GM13977 (cell line): ENCODE measurements at places on chromosomes 6 and 20.

DNA sequence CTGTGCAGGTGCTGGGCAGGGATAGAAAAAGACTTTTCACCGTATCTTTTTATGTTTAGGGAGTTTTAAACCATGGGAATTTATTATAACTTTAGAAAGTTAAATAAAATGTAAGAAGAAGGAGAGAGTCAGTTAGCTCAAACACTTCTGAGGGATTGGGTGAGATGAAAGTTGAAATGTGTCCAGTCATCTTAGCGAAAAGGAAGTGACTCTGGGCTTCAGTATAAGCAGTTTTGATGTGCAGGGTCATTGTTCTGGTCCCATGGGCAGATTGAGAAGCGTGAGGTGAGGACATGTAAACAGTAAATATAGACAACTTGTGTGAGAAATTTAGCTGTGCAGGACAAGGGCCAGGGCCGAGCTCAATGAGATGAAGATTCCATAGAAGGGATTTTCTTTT lies 66.9 kb downstream of the TOX2 start:
- DNase-seq = no peak

DNA sequence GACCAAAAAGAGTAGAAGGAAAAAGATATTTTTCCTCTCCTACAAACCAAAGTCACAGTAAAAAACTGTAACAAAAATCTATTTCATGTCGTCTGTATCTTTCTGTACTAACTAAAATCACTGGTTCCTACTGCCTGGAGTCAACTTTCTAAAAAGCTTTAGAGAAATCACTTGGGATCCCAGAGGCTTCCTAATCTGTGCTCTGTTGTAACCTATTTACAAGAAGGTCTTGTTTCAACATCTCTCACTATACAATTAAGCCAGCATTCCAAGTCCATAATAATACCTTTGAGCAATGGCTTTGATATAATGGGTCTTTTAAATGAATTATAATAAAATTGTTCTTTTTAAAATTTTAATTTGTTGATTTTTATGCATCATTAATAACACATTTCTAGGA lies 20.4 kb downstream of the RAB23 start:
- no peak for DNase-seq

DNA sequence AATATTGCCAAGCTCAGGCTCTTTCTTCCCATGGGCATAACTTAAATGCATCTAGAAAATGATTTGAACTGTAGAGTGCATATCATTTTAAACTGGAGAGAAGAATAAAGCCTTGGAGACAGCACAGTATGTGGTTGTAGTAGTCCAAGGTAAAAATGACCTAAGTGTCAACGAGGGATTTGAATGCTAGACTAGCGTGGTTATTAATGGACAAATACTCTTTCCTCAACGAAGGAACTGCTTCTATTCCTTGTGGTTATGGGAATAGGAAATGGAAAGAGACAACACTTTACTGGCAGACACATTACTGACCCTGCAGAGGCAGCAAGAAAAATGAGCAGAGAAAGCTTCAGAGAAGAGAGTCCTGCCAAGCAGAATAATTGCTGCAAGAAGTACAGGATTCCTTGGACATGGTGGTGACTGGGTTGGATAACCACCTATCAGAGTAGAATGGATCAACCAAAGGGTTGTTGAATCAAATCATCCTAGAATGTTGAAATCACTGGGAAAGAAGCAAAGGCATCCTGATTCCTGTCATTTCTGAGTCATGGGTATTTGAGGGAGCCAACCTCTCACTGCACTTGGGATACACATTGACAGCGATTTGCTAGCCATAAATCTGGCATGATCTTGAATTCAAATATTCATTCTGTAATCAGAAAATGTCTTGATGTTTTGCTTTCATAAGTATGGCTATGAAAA lies 258.1 kb upstream of the EPHA7 start:
- DNase-seq = no peak

DNA sequence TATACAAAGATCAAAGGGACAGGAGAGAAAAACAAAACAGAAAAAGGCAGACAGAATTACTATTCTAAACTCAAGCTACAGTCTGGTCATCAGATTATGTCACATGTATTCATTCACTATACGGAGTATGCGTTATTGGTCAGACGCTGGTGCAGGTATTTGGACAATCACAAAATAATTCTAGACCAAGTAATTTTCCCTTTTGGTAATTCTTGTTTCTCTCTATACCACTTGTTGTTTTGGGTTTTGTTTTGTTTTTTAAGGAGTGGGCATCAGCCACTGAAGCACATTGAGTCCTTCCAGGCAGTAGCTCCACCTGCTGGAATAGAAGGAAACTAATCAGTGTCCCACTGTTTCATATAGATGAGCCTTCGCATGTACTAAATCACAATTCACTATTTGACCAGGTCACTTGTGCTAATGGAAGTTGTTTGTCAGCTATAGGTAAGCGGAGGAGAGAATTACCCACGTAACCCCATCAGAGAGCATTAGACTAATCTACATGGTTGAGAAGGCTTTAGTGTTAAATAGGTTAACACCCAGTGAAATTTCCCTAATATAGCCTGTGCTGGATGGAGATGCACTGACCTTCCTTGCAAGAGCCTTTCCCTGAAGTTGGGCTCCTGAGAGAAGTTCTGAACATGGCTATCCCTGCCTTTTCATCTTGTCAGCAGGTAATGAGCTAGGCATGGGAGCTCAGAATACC lies 77.9 kb downstream of the TNFAIP3 start:
- DNase-seq = no peak

DNA sequence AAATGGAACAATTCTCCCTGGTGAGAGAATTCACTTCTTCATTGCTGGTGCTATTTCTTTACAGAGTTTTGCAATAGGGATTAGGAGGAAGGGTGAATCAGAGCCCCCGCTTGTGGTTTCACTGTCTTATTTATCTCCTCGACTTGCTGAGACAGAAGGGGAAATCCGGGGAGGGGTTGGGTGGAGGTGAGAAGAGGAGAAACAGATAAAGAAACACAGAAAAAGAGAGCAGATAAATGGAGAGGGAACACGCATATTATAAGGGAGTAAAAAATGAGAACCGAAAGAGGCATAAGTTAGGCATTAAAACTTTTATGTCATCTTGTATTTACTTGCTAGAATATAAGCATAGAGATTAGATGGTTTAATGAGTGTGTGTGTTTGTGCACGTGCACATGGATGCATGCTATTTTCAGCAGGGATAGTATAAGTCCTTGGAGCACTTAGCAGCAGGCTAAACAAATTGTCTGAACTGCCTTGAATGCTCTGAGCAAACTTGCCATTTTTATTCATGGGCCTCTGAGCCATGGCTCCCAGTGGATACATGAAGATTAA lies 105.0 kb downstream of the OLIG3 start:
- peak; percentile 31 for DNase-seq

GRCh38 chr20:43748274-43748673 lies 21.5 kb upstream of the GTSF1L start:
- DNase-seq = no peak

GRCh38 chr6:161163466-161164181 lies 110.2 kb downstream of the AGPAT4 start:
- DNase-seq = no peak

GRCh38 chr20:63733579-63734081 lies 2.8 kb upstream of the LIME1 start:
- no peak for DNase-seq

DNA sequence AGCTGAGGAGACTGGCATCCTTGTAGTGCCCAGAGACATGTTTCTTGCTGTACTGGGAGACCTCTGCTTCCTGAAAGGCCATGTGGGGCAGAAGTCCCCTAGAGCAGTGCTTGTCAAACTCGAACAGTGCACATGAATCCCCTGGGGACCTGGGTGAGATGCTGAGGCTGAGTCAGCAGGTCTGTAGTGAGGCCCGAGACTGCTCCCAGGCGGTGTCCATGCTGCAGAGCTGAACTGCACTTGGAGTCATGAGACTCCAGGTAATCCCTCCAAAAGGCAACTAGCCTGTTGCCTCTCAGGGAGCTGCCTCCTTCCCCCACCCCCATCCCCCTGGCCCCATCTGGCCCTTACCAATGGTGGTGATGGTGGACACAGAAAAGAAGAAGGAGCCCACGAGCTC lies 3.7 kb downstream of the KCNK17 start:
- DNase-seq = no peak

DNA sequence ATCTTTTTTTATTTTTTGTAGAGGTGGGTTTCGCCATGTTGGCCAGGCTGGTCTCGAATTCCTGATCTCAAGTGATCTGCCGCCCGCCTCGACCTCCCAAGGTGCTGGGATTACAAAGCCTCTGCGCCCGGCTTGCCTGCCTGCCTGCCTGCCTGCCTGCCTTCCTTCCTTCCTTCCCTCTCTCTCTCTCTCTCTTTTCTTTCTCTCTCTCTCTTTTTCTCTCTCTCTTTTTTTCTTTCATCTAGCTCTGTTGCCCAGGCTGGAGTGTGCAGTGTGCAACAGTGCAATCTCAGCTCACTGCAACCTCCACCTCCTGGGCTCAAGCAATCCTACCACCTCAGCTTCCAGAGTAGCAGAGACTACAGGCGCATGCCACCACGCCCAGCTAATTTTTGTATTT lies 4.6 kb upstream of the ILRUN start:
- no peak for DNase-seq

DNA sequence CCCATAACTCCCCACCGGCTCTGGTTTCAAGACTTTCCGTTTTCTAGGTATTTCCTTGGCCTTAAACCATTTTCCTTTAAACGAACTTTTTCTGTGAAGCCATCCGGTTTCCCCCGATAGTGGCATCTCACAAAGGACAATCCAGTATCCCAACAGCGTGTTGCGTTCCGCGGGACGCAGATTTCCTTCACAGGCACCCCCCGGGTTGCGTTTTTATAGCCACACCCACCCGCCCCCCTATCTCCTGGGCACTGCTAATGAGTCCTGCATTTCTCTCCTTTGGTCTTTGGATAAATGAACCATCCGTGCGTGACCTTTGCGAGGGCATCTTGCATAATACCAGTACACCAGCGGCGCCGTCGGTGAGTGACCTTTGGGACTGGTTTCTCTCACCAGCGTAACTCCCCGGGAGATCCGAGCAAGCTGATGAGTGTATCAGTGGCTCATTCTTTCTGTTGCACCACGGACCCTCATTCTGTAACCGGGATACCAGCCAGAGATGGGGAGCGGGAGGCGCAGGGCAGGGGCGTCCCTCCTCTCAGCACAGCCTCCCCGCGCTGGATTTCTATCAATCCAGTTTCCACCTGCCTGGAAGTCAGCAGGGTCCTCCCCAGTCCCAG lies 586 bp upstream of the NQO2 start:
- no peak for DNase-seq

DNA sequence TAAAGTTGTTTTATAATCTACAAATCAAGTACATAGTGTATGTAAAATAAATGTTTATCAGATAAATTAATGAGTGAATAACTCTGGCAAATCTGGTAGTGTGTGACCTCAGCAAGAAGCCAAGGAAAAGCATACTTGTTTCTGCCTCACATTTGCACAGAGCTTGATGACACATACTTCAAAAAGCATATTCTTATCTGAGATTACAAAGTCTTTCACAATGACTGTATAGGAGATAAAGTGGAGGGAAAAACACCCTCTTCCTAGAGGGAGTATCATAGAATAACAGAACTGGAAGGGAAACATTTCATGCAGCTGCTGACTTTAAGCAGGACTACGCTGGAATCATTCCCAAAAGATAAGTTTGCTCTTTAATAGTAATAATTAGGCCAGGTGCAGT lies 28.1 kb upstream of the AKAP7 start:
- no peak for DNase-seq

- DNase-seq = no peak
Observed at GRCh38 chr6:122289762-122290539, 109.5 kb upstream of the HSF2 start.

DNA sequence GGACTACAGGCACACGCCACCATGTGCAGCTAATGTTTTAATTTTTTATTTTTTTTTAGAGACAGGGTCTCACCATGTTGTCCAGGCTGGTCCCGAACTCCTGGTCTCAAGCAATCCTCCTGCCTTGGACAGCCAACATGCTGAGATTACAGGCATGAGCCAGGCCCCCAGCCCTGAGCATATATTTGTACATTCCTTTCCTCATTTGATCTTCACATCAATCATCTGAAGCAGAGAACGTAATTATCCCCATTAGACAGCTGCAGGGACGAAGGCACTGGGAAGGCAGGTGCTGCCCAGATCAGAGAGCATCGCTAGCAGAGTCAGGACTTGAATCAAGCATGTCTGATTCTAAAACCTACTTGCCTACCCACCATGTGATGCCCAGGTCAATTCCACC lies 41.0 kb upstream of the SIRPA start:
- DNase-seq = no peak

DNA sequence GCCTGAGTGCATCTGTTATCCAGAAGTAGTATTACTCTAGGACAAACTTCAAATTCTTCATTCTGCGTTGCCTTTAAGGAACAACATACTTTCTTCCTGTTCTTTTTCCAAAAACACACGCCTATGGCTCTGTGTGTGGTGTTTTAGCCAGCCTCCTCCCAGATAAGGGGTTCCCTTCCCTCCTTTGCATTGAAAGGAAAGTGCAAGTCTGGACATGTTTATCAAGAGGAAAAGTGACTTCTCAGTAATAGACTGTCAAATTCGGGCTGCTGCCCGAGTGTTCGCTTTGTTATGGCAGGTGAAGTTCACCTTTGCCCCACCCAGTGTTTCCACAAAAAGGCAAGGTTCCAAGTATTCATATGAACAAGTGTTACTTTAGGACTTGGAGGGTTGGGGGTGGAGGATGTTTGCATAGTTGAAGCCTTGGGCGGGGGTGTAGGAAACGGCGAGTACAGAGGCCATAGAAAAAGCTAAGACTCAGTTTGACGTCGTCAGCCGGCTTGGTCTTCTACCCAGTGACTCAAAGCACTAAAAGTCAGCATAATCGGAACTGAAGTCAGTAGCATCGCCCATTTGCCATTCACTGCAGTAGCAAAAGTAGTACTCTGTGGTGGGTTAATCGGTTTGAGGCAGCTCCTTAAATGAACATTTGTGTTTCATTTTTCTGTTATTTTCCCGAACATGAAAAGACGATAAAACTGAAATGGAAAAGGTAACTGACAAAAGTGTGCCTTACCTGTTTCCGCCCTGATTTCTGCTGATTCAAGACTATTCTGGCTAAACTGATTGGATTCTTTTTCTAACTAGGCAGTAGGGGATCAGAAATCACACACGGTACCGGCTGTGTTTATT lies 12.5 kb downstream of the PRDM1 start:
- no peak for DNase-seq
